ENCODE measurements at places on chromosomes 5 and 9.

DNA sequence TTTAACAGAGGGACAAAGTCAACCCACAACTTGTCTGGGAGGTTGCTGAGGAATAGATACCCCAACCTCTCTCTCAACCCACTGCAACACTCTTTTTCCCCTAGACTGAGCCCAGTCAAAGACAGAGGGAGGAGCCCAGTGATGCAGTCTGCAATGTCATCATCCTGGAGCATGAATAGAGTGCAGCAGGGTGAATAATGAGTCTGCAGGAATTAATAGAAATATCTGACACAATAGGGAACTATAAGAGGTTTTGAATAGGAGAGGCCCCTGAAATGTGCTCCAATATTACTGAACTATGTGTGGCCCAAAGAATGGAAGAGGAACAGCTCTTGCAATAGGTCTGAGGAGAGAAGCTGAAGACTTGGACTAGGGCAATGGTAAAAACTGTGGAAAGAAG, 59.1 kb downstream of the PDCD1LG2 start:
- DNase-seq, result no peak

DNA sequence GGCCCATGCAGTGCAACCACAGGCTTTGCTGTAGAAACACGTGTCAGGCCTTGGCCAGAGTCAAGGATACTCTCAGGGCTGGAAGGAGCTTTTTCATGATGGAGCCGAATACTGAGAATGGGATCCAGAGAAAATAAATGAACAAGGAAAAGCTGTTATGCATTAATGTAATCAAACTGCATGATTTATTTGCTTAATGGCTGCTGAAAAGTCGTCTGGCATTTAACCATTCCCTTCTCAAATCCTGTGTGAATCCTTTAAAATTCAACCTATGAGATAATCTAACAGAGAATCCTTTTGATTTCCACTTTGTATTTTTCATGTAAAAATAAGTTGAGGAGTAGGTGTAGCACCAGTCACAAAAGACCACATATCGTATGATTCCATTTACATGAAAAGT, 24.1 kb upstream of the GNA14 start:
- DNase-seq, result no peak

DNA sequence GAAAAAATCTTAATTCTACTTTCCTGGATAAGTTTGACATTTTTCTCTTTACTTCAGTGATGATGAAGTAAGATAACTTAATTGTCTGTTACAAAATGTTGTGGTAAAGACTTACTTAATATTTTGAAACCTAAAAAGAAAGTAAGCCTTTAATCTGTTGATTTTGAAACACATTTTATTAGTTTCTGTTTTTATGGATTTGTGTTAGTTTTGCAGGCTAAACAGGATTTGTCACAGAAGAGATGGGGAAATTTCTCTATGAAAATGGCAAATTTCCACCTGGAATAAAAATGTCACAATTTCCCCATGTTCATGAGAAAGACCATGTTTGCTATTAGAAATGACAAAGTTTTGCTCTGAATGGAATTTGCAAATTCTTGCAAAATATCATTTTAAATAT, 237.1 kb downstream of the RFX3 start:
- DNase-seq, result no peak

DNA sequence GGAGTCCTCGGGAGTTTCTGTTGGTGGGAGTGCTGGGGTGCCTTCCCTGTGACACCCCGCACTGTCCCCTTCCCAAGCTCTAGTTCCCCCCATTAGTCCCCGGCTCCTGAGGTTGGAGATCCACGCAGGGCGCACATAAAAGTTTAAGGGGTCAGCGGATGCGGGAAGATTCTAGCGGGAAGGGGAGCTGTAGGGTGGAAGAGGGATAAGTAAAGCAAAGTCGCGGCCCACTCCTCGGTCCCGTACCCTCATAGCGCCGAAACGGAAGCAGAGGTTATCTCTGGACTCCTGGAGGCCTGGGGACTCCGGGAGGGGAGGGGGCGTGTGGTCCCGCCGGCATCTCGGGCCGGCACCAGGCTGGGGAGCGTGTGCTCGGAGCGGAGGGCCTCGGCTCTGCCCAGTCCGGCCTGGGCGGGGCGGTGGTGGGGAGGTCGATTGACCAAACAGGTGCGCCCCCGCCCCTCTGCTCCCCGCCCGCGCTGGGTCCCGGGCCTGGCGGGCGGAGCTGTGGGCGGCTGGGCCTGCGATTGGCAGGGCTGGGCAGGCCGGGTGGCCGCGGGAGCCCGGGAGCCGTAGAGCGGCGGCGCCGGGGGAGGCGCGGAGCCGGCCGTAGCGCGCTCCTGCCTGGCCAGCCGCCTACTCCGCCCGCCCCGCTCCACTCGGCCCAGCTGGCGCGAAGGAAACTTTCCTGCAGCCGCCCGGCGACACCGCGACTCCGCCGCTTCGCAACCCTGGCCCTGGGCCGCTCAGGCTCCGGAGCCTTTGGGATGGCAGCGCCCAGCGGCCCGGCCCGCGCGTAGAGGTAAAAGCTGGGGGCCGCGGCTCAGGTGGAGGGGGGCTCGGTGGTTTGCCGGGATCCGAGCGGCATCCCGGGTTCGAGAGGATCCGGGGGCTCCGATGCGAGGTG, 52.2 kb upstream of the DAB2IP start:
- DNase-seq, result no peak

GRCh38 chr9:37911271-37911681, 7.3 kb upstream of the SLC25A51 start:
- no peak for DNase-seq

GRCh38 chr9:15103290-15103689, 193.1 kb upstream of the FREM1 start:
- DNase-seq, result no peak

GRCh38 chr5:93512799-93513198, 68.2 kb downstream of the NR2F1-AS1 start:
- no peak for DNase-seq

- DNase-seq, result no peak
Measured at GRCh38 chr5:42813533-42813932, 1.8 kb upstream of the SELENOP start.

- DNase-seq, result no peak
Measured at GRCh38 chr9:128835246-128836210, 5.9 kb upstream of the SPOUT1 start.

GRCh38 chr5:90569084-90569483, 10.5 kb downstream of the ADGRV1 start:
- DNase-seq, result no peak

DNA sequence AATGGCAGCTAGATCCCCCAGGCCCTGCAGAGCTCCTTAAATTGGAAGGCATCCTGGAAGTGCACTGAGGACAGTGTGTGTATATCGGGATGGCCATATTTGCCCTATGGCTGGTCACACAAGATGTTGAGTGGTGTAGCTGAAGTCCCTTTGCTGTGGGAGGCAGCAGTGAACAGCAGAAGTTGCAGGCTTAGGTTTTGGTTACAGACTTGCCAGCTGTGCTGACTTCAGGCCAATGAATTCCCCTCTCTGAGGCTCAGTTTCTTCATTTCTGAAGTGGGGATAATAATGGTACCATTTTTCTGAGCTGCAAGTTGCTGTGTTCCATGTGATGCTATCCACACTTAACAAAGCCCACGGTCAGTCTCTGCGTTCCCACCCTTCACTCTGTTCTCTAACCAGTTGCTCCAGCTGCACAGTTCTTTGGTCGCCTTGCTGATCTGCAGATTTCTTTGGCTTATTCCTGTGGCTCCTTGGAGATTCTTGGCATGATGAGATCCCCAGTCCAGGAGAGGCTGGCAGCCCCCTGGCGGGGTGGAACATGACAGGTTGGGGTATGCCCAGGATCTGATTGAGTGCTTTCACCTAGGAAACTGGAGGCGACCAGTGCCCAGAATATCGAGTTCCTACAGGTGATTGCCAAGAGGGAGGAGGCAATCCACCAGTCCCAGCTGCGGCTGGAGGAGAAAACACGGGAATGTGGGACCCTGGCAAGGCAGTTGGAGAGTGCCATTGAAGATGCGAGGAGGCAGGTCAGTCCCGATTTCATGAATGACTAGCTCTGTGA, 6.5 kb upstream of the GLE1 start:
- DNase-seq, result no peak

DNA sequence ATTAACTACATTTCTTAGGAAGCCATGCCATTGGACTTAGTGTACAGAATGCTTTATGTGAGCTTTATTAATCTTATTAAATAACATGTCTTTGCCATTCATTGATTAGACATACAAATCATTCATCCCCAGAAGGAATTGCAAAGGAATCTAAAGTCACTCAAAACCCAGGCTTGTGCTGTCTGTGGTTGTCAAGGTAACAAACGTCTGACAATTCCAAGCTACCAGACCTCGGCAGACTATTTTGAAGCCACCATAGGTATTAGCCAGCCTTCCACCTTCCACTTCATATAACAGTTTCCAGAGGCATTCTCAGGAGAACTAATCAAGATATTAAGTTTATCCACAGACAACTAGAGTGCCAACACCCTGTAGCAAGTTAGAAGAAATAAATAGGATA, 135.2 kb upstream of the TUSC1 start:
- no peak for DNase-seq

DNA sequence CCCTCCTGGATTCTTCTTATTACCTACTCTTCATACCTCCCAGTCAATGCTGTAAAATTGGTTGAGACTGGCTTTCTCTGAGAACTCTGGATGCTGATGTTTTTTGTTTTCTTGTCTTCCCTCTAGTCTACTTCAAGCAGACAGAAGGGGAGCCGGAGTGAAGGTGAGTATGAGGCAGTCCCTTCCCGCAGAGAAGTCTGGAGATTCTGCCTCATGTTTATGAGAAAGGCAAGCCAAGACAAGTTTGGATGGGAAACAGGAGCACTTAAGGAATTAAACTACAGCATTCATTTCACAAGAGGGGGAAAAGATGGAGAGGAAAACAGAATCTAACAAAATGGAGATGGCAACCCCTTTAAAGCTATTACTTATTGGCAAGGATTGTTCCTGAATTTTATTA, 246.1 kb downstream of the TRIM32 start:
- no peak for DNase-seq

DNA sequence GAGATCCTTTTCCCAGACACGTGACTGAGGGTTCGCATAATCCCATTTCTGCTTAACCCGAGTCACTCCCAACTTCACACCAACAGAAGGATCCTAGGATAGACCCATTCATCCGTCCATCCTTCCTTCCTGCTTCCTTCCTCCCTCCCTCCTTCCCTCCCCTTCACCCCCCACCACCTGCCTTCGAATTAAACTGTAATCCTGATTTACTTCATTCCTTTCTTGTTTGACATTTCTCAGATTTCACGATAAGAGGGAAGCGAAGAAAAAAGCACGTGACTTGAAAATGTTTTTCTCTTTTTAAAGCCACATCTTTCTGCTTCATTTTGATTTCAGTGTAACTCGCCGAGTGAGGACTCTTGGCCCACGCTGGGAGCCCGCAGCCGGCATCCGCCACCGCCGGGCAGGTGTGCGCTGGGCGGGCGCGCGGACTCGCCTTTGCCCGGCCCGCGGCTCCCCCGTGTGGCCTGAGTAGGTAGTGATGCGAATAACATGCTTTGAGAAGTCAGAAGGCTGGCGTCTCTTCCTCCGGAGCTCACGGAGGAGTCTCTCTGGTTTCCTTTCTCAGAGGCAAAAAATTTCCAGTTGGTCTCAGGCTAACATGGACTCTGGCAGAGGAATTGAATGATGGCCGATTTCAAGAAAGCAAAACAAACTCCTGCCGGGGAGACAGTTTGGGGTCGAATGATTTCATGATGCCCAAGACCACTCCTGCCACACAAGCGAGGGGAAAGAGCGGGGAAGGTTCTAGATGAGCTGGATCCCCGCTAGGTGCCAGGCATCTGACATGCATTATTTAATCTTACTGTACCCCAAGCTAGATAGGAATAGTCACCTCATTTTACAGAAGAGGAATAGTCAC, 117.7 kb downstream of the SLC12A2 start:
- DNase-seq, result peak; percentile 77
